ENCODE measurements at places on chromosomes 7 and 10.

- no peak for DNase-seq
Observed at GRCh38 chr7:135771961-135772638, 23.5 kb upstream of the FAM180A start.

DNA sequence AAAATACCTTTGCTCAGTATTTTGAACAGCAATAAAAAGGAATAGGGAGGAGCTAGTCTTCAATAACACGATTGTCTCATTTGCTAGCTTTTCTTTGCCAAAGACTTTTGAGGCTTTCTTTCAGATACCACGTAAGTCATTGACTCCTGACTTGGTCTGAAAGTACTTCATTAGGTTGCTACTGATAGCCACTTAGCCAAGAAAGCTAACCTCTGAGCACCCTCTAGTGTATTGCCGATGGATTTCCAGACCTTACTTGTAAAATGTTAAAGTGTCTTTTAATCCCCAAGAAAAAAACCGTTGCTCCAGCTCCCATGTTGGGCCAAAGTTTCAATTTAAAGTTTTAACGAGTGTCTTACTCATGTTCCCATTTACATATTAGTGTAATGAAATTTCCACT, 63.4 kb upstream of the STRIP2 start:
- no peak for DNase-seq

- no peak for DNase-seq
Observed at GRCh38 chr7:36308031-36308430, 81.6 kb upstream of the ANLN start.

GRCh38 chr10:131843881-131844284, 56.9 kb upstream of the PPP2R2D start:
- DNase-seq: no peak

DNA sequence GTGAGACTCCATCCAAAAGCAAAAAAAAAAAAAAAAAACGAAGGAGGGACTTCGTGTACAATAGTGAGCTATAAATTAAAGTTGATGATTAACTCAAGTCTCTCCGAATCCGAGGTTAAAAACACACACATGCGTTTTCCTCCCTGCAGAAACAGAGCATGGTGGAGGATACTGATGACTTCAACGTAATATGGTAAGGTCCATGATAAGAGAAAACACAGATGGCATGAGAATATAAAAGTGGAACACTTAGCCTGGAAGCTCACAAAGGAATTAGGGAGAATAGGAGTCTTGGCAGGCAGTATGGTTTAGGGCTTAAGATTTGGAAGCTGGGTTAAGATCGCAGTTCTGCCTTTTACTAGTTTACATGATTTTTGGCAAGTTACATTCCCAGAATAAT, 20.1 kb upstream of the GSTK1 start:
- DNase-seq: no peak

GRCh38 chr10:14330388-14331061, at the start of gene FRMD4A:
Gene FRMD4A (minus strand): TSS chr10:14330924.
- no peak for DNase-seq

DNA sequence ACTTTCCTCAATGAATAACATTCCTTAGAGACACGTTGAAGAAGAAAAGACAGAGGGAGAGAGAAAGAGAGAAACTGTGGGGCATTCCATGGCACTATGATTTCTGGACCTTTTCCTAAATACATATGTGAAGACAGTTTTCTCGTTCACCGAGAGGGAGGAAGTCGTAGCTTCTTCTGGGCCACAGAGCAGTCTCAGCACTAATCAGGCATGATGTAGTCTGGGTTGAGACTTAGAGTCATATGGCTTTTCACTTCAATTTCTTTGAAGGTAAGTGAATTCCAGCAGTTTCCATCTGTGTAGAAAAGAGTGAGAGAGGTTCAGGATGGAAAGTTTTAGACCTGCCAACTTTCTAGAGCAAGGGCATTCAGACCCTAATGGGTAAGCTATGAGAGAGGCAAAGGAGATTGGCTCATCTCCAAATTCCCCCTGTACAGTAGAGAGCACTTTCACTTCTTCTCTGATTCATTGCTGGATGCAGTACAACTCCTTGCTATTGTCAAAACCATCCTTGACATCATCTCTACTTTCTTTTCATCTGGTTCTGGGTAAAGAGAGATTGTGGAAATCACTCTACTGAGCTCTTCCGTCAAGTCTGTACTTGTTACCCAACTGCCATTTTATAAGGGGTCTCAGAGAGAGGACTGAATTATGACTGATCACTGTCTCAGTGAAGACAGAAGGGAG, 31.5 kb upstream of the OR9A4 start:
- DNase-seq: no peak

- no peak for DNase-seq
Observed at GRCh38 chr7:8015100-8015745, 46.6 kb downstream of the GLCCI1 start.

GRCh38 chr10:56470701-56471100, 109.6 kb upstream of the ZWINT start:
- DNase-seq: no peak

DNA sequence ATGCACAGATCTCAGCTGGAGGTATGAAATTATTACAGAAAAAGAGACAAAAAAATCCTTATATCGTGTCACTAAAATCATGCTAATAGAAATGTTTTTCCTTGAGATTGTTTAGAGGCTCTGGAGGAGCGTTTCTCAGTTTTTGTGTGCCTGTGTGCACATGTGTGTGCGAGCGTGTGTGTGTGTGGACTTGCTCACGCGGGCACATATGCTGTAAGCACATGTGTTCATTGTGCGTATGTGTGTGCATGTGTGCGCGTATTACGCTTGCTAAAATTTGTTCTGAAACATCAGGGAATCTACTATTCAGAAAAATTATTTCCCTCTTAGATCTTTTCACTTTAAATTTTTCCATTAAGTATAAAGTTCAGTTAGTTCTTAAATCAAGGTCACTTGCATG, 1111.2 kb downstream of the NRG3 start:
- no peak for DNase-seq

DNA sequence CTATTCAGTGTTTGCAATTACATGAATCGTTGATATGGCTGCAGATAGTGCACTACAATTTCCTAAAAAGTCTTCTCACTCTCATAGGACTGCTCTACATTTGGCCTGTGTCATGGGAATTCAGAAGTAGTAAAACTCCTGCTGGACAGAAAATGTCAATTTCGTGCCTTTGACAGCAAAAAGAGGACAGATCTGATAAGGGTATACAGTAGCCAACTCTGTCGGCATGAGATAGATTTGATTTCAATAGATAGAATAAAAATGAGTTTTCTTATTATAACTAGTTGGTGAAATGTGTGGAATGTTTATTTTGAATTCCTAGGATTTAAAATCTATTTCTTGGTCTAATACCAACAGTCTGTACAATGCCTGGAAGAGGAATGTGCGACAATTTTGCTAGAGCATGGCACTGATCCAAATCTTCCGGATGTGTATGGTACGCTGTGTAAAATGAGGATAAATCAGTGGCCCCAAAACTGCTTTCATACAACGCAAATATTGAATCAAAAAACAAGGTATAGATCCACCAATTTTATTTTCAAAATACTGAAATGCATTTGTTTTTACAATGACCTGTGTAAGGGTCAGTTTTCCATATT, 133.5 kb upstream of the CDK13 start:
- DNase-seq: no peak

DNA sequence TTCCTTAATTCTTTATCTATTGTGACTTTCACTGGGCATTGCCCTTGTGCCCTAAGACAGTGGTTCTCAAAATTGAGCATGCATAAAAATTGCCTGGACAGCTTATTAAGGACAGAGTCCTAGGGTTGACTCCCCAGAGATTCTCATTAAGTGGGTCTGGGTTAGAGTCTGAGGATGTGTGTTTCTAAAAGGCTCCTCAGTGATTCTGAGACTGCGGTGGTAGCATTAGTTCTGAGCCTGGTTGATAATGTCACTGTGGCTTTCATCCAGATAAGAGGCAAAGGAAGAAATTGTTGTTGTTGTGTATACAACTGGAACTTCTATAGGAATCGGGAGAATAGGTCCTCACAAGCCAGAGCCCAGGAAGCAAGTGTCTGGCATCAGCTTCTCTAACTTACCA, 1.3 kb downstream of the IFIT2 start:
- no peak for DNase-seq

GRCh38 chr7:158533386-158534133, 54.1 kb downstream of the PTPRN2 start:
- no peak for DNase-seq
